NCI-H2107 (cell line): ENCODE measurements at places on chromosomes 3 and 15.
A peak's percentile ranks its signal among the peaks of the same experiment; 100 is the strongest.

GRCh38 chr3:56290374-56290773 lies 177.9 kb downstream of the ERC2 start:
- no peak for DNase-seq

DNA sequence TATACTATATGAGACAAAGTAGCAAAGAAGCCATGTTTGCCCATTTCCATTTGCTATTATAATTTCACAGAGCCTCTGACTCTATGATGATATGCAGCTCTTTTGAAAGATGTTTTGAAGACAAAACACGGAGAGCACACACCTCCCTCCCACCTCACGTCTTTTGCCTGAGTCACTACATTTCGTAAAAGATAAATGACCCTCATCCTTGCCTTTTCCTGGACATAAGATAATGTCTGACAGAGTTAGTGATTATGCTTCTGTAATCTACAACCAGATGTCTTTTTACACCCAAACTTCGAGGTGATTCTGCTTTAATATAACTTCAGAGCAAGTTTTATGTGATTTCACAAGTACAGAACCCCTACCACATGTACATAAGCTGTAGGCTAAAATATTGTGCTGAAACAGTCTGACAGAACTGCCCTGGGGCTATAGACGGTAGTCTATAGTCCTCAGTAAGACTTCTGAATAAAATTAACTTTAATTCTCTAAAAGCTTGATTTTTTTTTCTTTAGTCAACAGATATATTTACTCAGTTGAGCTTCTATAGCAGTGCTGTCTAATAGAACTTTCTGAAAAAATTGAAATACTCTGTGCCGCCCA lies 99.9 kb downstream of the CD200R1L start:
- no peak for DNase-seq

DNA sequence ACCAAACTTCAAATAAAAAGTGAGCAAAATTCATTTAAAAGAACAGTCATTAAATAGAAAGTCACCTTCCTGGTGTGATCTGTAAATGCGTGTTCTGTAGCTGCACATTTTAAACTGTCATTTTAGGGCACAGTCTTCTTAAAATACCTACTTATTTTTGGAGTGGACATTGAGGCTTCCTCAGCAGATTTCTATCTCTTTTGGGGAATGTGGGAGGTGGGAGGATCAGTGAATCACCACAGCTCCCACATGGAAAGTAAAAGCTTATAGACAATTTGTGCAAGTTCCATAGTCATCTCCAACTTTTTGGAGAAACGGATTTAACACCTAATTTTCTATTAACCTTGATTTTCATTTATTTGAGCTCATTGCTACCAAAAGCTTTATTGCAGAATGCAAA lies 21.0 kb upstream of the MOBP start:
- DNase-seq = no peak

GRCh38 chr3:100352296-100353231 lies 18.0 kb downstream of the NIT2 start:
- DNase-seq = no peak

- peak; percentile 19 for DNase-seq
Measured at GRCh38 chr15:95948411-95948810, 382.1 kb upstream of the NR2F2 start.

GRCh38 chr15:31272558-31273257 lies 53.9 kb upstream of the KLF13 start:
- no peak for DNase-seq

DNA sequence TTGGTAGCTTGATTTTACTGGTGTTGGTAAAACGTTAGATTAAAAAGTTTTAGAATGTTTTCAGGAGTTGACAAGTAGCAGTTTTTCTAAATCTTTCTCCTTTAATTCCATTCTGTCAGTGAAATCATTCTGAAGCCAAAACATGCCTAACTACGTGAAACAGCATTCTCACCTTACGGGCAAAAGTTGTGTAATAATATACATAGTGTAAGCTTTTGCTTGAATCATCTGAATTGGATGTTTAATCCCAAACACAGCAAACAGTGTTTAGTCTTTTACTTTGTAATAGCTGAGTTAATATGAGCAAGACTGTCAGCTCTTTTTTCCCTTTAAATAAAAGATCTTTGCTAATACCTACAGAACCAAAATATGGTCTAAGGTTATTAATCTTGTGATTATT lies 100.6 kb downstream of the CYP19A1 start:
- no peak for DNase-seq

GRCh38 chr3:131349946-131350347 lies 31.6 kb upstream of the NUDT16 start:
- no peak for DNase-seq

- DNase-seq = no peak
Measured at GRCh38 chr3:122660297-122660974, 20.2 kb upstream of the PARP14 start.

- DNase-seq = no peak
Measured at GRCh38 chr3:154783061-154783460, 297.1 kb upstream of the MME start.

GRCh38 chr3:143217283-143217682 lies 97.7 kb downstream of the CHST2 start:
- DNase-seq = no peak

DNA sequence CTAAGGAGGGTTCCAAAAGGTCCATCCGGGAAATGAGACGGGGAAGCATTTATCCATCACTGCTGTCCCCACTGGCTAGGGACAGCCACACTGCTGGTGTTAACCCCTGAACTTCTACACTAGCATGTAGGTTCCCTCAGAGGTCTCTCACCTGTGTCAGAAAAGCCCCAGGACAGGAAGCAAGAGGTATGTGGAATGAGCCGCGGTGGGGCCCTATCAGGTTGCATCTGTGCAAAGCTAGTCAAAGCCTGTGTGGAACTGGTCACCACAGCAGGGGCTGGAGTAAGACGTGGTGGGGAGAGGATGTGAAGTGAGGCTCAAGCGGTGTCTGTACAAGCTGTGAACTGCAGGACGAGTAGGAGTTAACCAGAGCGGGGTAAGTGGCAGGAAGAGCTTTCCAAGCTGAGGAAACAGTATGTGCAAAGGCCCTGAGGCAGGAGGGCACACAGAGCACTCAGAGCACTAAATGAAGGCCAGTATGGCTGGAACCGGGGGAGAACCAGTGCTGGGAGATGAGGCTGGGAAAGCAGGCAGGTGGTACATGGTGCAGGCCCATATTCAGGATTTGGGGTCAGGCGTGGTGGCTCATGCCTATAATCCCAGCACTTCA lies 57.8 kb downstream of the MEGF11 start:
- no peak for DNase-seq

DNA sequence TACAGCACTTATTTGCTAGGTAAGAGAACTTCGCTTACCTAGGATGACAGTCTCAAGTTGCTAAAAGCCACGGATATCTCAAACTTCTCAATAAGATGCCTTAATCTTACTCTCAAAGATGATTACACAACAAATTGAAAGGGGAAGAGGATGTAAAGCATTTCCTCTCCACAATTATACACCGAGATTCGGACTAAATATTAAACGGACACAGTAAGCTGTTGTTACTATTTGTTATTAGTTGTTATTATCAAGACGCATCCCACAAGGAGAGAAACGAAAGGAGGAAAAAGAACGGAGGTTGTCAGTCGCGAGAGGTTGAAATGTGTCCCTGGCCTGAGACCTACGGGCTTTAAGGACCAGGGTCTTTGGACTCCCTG lies 660 bp downstream of the ZNF106 start:
- DNase-seq = no peak

- DNase-seq = no peak
Measured at GRCh38 chr3:113268311-113268710, 57.0 kb downstream of the BOC start.

GRCh38 chr15:48761393-48762158 lies 49.3 kb downstream of the CEP152 start:
- DNase-seq = no peak

DNA sequence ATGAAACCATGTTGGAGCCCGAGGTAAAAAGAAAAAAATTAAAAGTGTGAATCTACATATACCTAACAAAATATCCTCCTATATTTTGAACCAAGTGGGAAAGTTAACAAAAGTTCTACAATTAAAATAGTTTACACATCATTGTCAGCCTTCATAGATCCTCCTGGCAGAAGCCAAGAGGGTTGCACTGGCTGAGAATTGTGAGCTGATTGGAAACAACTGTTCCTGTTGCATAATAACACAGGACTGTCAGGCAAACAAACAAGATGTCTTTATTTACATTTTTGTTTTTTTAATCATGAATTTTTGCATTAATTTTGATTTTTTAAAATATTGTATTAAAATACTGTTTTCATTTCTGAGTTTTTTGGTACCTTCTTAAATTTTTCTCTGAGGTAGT lies 215.2 kb upstream of the MME start:
- no peak for DNase-seq

DNA sequence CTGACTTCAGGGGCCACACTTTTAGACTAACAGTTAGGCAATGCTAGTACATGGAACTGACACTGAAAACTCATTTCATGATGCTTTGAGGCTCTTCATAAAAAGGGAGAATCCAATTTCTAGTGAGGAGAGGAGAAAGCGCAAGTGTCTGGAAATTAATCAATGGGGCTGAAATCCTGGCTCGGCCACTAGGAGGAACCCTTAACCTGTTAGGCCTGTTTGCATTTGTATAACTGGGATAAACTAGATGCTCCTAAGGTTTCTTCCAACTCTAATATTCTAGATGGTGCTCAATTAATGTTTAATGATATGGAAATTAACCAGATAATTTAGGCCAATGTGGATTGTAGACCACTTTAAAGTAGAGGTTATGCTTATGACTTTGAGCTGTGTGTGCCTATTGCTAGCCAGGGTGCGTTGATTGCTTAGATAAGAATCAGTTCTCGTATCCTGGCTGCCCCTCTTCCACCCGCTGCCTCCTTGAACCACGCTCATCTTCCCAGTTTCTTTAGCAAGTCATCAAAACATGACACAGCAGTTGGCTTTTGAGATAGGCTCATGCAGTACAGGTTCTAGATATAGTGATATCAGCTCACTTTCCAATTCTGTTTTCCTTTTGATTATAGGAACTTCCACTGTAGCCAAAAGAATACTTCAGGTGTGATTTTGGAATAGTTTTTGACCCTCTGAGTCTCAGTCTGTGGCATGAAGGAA lies 16.8 kb upstream of the CRBN start:
- no peak for DNase-seq

- no peak for DNase-seq
Measured at GRCh38 chr3:45987368-45988291, 8.0 kb downstream of the FYCO1 start.

DNA sequence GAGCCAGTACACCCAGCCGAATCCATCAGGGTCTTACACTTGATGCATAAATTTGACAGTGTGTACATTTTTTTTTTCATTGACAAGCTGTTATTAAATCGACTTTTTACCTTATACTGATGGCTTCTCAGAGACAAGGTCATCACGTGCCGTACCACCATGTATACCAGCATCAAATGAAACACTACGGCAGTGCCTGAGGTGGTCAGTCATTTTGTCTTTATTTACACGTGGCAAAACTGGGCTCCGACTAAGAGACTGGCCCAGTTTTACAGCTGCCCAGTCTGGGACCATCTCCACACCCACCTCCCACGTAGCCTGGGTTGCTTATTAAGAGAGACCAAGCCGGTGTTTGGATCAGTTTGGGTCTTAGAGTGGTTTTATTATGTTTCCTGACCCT lies 57.4 kb downstream of the TMEM266 start:
- no peak for DNase-seq

GRCh38 chr15:95604634-95605036 lies 725.9 kb upstream of the NR2F2 start:
- no peak for DNase-seq

GRCh38 chr15:38066612-38067011 lies 132.2 kb downstream of the TMCO5A start:
- no peak for DNase-seq

DNA sequence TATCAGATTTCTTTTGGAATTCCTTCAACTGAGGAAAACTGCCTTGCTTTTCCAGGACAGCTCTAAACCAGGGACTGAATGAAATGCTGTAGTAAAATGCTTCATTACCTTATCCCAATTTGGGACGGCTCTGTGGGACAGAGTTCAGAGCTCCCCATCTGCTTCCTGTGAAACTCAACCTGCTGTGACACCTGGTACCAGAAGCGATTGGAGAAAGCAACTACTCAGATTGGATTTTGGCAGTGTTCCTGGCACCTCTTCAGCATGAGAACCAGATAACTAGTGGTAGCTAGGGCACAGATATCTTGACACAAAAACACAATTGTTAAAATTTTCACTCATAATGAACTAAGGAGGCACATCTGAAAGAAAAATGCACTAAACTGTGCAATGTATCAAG lies 539.1 kb downstream of the SI start:
- DNase-seq = no peak
